ENCODE measurements at places on chromosomes 5 and 9. TPM values are rescaled to one million over a fixed set of nuclear protein-coding genes. Genes with fewer than 3 reads are reported as not detected.
A peak's percentile ranks its signal among the peaks of the same experiment; 100 is the strongest.

FSTL4 gene
- 5.7 TPM for total RNA-seq

GRCh38 chr5:159581502-159582249 lies 251.4 kb upstream of the IL12B start:
- DNase-seq, result no peak
- H3K27ac ChIP-seq, result no peak overlapping the region
- H3K4me3 ChIP-seq, result no peak overlapping the region
- H3K36me3 ChIP-seq, result no peaks in the 10 kb centered on the region

ADAMTS16 gene
- total RNA-seq, result 4.6 TPM

PCDHB13 gene
- total RNA-seq, result 1.5 TPM

DNA sequence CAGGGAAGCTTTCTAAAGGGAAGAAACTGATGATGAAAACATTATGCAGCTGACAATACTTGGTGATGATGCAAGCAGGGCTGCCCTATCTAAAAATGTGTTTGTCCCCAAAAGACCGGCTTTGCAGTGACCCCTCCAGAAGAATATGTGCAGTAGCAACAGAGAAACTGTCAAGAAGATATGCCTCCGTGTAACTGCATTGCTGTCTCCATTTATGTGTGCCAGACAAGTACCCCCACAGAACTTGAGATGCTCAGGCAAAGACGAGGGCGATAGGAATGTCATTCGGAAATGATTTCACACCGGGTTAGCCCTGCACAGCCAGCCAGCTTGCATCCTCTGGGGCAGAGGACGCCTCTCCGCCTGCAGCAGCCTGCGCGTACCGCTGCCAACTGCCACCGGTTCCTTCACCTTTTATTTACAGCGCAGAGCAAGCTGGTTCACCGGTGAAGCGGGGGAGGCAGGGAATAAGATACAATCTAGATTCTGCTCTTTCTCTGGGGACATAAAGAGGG lies 2.0 kb downstream of the GABBR2 start:
- peak overlapping the region; percentile 52 for H3K4me3 ChIP-seq
- H3K27ac ChIP-seq, result no peak overlapping the region
- DNase-seq, result no peak
- peaks cover 38% of the 10 kb centered on the region for H3K27me3 ChIP-seq
- H3K4me1 ChIP-seq, result no peaks in the 10 kb centered on the region
- H3K36me3 ChIP-seq, result no peaks in the 10 kb centered on the region

DNA sequence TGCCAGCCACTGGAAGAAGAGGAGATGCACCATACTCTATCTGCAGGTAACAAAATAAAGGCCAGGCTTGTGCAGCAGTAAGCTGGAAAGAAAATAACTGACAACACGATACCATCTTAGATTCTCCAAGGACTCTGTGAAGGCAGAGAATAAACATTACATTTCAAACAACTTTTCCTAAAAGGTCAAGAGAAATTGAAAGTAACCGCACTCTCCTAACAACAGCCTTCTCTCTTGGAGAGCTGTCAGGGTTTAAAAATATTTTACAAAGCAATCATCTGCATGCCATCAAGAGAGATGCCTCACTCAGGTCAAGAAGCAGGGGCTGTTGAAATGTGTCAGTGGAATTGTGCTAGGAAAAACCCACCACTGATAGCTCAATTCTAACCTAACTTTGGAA lies 13.5 kb upstream of the TTLL11 start:
- no peak overlapping the region for H3K4me3 ChIP-seq
- no peak for DNase-seq
- H3K36me3 ChIP-seq, result no peaks in the 10 kb centered on the region
- no peak overlapping the region for H3K27ac ChIP-seq
- H3K4me1 ChIP-seq, result no peaks in the 10 kb centered on the region
- no peaks in the 10 kb centered on the region for H3K27me3 ChIP-seq

ENHO gene
- 11.3 TPM for total RNA-seq

DNA sequence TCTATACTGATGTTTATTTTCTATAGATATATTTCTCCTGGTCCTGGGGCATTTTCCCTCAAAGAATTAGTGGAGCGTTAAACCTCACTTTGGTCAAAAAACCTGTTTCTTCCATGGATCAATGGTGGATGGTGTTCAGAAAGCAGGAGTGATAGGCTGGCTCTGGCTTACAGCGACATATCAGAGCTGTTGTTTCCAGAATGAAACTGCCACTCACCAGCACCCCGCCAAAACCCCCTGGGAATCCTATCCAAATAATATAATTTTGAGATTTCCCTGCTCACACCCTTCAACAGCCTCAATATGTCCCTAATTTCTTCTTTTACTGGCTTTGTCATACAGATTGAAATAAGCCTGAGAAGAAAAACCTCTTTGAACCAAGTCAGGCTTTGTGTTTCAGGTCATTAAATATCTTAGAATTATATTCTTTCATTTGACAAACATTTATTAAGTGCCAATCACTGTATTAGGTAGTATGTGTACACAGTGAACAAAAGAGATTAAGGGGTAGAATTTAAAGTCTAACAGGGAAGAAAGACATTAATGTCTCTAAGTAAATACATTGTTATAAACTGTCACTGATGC lies 144.5 kb upstream of the GPR151 start:
- H3K4me1 ChIP-seq, result peaks cover 2% of the 10 kb centered on the region
- H3K4me3 ChIP-seq, result no peak overlapping the region
- H3K27ac ChIP-seq, result no peak overlapping the region
- no peak for DNase-seq

BTNL9 gene
- total RNA-seq, result 0.88 TPM

DNA sequence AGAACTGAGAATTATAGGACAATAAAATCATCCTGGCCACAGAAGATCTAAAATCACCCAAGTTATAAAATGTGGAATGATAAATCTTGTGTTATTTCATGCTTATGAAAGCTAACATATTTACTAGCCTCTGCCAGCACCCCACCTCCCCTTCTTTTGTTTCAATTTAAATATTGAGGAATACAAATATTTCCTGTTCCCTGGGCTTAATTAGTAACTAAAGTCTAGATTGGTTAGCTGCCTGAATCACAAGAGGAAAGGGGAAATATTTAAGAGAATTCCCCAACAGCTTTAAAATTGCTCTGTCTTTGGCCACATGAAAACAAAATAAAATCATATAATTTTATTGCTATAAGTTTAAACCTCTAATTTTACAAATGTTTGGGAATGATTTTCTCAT lies 287.0 kb downstream of the PRELID2 start:
- no peaks in the 10 kb centered on the region for H3K4me1 ChIP-seq
- no peak for DNase-seq
- H3K36me3 ChIP-seq, result no peaks in the 10 kb centered on the region
- H3K4me3 ChIP-seq, result no peak overlapping the region
- no peaks in the 10 kb centered on the region for H3K27me3 ChIP-seq

DNA sequence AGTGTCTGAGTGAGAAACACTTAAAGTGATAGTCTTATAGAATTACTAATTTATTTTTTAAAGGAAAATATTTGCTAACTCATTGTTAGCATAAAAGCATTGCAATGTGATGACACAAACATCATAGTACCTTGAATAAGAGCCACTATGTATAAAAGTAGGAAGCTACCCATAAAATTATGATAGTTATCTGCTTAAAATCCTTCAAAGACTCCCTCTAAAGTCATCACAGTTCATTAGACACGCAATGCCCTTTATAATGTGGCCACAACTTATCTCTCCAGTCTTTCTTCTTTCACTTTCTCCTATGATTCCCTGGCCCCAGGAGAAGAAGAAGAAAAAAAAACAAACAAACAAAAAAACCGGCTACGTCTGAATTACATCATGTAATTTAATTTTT lies 1144.0 kb upstream of the NUDT12 start:
- H3K4me1 ChIP-seq, result no peaks in the 10 kb centered on the region
- no peak for DNase-seq
- H3K4me3 ChIP-seq, result no peak overlapping the region
- H3K27me3 ChIP-seq, result no peaks in the 10 kb centered on the region

BTF3 gene
- 861 TPM for total RNA-seq

DNA sequence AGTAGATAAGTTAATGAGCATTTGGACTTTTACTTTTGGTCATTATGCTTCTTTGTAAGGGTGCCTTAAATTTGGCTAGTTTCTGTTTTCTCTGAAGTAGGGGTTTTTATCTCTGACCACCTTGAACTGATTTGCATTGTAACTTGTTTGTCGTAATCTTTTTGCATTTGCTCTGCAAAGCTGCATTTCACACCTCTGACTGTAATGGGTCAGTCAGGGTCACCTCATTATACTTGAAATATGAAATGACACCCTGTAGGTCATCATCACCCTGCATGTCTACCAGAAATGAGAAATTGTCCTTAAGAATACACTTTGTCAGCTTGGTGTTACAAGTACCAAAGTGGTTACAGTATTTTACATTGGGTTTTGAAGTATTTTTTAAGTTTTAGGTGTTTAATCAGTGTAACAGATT lies 74.0 kb downstream of the KCNN2 start:
- peaks cover 5% of the 10 kb centered on the region for H3K36me3 ChIP-seq
- no peak overlapping the region for H3K27ac ChIP-seq
- H3K4me1 ChIP-seq, result peaks cover 7% of the 10 kb centered on the region
- no peaks in the 10 kb centered on the region for H3K27me3 ChIP-seq
- DNase-seq, result no peak
- H3K4me3 ChIP-seq, result no peak overlapping the region

DNA sequence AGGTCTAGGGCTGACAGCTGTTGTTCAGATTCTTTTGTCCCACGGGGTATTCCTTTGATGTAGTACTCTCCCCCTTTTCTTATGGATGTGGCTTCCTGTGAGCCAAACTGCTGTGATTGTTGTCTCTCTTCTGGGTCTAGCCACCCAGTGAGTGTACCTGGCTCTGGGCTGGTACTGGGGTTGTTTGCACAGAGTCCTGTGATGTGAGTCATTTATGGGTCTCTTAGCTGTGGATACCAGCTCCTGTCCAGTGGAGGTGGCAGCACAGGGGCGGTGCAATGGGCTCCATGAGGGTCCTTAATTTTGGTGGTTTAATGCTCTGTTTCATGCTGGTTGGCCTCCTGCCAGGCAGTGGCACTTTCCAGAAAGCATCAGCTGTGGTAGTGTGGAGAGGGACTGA lies 161.3 kb downstream of the CAVIN4 start:
- H3K36me3 ChIP-seq, result no peaks in the 10 kb centered on the region
- H3K4me1 ChIP-seq, result no peaks in the 10 kb centered on the region
- no peak overlapping the region for H3K4me3 ChIP-seq
- no peak for DNase-seq
- H3K27me3 ChIP-seq, result no peaks in the 10 kb centered on the region

DNA sequence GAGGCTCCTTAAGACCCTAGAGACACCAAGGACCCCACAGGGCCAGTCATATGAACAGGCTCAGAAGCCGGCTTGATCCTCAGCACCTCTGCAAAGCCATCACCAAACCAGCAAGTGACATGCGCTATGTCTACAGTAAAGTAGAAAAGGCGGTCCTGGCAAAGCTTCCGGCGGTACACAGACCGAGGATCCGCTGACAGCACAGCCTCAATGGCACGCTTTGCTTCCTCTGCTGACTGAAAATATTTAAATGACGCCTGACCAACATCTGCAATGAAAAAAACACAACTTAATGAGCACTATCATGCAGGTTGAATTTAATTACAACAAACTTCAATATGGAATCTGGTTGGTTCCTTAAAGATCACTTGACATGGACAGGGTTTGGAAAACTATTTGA lies 17.6 kb downstream of the TRMO start:
- no peaks in the 10 kb centered on the region for H3K27me3 ChIP-seq
- peaks cover 7% of the 10 kb centered on the region for H3K36me3 ChIP-seq
- DNase-seq, result no peak
- no peak overlapping the region for H3K27ac ChIP-seq

DNA sequence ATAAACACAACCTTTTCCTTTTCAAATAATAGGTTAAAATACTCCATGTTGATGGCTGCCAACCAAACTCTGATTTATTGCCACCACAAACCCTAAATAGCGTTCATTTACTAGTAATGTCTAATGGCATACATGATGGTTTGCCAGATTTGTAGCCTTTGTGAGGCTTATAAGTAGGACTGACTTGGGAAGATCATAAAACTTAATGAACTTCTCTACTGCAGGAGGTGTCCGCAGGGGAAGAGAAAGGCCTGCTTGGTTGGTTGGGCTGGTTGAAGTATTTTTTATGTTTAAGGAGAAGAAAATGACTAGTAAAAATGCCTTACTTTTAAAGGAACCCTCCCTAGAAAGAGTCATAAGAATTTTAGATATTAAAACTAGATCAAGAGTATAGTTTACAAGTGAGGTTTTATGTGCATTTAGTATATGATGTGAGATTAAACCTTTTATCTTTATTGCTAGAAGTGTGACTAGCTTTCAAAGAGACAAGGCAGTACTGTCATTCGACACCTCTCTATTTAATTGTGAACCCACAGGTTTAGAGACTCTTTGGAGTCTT lies 5.0 kb downstream of the PBX3 start:
- DNase-seq, result no peak
- peaks cover 10% of the 10 kb centered on the region for H3K36me3 ChIP-seq
- H3K27ac ChIP-seq, result no peak overlapping the region
- peak overlapping the region; percentile 31 for H3K4me3 ChIP-seq
- no peaks in the 10 kb centered on the region for H3K27me3 ChIP-seq

DNA sequence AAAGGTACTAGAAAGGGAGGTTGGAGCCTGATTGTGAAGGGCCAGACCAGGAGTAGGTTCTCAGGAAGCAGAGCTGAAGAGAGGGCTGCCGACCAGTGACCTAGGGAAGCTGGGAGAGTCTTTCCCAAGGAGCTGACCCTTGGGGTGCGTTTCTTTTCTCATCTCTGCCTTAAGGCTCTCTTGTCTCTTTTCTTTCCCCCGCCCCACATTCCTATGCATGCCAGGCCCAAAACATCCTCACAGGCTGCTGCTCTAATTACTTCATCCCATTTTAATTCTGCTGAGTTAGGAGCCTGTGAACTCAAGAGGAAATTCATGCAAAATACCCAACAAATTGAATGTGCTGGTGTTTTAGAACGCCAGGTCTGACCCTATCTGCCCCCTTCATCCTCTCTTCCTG lies 46.9 kb upstream of the HSPA9 start:
- H3K27me3 ChIP-seq, result no peaks in the 10 kb centered on the region
- no peak overlapping the region for H3K4me3 ChIP-seq
- peaks cover 2% of the 10 kb centered on the region for H3K36me3 ChIP-seq
- H3K4me1 ChIP-seq, result no peaks in the 10 kb centered on the region

DNA sequence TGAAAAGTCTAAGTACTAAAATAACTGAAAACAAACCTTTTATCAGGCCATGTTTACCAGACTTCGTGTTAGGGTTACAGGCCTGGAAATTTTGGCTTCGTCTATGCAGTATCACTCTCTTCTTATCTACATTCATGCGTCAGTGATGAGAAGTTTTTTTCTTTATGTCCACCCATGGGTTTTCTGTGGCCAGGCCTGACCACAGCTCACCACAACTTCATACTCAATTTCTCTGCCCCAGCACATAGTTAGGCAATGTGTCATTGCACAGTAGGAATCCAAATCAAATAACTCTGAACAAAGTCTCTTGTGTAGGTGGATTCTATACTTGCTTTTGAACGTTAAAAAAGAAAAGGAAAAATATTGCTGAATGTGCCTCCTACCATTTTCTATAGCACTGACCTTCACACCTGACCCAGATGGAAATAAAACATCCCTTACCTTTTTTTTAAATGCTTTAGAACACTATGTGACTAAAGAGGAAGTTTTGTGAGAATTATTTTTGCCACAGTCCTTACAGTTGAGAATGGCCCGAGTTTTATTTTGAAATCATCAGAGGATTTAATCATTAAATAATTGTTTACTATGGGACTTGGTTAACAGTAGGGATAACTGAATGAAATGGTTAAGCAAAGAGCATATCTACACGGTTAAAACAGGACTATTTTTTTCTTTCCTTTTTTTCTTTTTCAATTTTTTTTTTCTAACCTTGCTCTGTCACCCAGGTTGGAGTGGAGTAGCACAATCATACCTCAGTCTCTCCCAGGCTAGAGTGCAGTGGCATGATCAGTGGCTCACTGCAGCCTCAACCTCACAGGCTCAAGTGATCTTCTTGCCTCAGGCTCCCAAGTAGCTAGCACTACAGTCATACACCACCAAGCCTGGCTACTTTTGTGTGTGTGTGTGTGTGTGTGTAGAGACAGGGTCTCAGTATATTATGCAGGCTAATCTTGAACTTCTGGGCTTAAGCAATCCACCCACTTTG lies 1247.0 kb upstream of the ACO1 start:
- no peaks in the 10 kb centered on the region for H3K4me1 ChIP-seq
- DNase-seq, result no peak
- no peak overlapping the region for H3K27ac ChIP-seq
